Epithelial cell of esophagus (primary cell): ENCODE measurements at places on chromosomes 12 and 14.

- DNase-seq = peak; percentile 59
These were observed 549.2 kb downstream of the GALC start for GRCh38 chr14:87443787-87444186.

- DNase-seq = peak; percentile 60
These were observed 30.3 kb upstream of the STRAP start for GRCh38 chr12:15851919-15852318.

DNA sequence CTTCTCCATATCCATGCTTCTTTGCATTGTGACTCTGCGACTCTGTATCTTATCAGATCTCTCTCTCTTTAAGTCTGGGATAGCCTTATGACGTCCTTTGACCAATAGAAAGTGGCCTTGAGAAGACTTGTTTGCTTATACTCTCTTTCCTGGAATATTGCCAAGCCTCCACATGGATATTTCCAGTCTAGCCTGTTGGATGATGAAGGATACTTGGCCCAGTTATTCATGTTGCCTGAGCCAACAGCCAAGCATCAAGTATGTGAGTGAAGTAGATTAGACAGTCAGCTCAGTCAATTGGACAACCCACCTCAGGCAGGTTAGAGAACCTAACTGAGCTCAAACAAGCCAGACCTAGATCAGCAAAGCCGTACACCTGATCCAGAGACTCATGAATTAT, 864.2 kb upstream of the MGAT4C start:
- DNase-seq = peak; percentile 86

DNA sequence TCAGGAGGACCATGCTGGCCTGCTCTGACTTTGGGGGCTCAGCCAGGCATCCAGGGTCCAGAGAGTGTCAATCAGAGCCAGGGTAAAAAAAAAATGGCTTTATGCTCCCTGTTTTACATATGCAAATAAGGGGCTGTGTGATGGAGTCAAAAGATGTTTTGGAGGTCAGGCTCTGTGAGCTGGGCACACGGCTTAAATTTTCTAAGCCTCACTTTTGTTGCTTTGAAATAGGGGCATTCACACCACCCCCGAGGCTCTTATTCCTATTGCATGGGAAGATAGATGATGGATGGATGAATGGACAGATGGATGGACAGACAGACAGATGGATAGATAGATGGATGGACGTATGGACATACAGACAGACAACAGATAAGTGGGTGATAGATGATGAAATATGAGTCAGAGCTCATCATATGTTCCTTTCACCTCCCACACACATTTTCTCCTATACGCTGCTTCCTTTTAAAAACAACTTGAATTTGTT, 42.7 kb downstream of the RIN3 start:
- DNase-seq = peak; percentile 35

DNA sequence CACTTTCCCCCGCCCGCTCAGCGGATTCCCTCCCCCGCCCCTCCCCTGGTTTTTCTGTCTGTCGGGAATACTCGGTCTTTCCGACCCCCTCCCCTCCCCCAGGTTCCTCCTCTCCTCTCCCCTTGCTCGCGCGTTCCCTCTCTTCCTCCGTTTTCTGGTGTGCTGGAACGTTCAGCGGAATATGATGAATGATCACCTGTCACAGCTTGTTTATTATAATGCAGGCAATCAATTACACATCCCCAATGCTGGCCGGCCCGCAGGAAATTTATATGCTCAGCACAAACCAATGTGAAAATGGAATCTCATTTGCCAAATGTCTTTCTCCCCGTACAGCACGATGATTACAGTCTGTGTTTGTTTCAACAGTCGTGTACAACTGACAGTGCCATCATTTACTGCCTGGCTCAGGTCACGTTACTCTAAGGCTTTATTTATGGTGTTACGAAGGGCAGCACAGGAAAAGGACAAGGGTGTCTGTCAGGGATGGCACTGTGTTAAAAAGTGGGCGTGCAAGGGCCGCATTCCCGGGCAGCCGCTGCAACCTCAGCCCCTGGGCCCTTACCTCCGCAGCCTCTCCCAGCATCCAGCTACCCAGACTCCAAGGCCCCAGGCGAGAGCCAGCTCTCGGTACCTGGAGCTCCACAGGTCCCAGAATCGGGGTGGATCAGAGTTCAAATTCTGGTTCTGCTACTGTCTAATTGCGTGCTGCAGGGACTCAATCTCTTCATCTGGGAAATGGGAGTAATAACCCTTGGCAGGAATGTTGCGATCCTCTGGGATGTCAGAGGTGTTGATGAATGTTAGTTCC, 24.7 kb upstream of the MAP1LC3B2 start:
- DNase-seq = peak; percentile 51

DNA sequence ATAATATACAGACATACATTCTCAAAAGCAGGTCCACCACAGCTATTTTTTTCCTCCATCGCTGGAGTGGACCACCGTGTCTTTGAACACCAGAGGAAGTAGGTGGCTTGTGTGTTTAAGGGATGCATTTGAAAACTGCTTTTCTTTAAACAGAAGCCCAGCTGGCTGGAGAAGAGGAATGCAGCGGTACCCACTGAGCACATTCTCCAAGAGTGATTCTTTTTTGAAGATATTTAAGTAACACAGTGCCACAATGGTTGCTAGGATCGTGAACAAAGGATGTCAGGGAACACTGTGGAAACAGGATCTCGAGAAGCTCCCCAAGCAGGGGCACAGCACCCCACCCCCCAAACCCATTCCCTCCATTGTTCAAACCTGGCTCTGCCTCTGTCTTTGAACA, 286.6 kb upstream of the PWP1 start:
- no peak for DNase-seq

DNA sequence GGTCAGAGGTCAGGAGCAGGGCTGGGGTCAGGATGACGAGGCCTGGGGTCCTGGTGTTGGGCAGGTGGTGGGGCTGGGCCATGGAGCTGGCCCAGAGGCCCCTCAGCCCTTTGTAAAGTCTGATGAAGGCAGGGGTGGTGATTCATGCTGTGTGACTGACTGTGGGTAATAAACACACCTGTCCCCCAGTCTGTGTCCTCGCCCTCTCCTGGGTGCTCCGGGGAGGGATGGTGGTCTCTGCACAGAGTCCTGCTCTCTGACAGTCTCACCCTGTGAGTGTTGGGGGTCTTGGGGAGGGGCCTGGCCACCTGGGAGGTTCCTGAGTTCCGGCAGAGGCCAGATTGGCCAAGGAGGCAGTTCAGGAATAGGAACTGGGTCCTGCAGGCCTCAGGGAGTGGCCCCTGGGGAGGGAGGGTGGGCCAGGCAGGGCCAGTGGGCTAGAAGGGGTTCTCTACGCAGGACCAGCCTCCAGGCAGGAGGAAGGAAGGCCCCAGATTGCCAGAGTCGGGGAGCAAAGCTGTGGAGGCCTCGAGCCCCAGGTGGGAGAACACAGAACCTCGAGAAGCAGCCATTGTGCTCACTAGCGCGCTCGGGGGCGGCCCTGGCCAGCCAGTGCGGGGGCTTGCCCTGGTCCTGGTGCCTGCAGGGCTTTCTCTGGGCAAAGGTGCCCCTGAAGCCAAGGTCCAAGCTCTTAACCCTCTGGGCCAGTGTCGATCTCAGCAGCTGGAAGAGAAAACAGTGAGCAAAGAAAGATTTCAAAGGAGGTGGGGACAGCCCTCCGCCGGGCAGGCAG, 14.4 kb downstream of the ACADS start:
- DNase-seq = no peak

DNA sequence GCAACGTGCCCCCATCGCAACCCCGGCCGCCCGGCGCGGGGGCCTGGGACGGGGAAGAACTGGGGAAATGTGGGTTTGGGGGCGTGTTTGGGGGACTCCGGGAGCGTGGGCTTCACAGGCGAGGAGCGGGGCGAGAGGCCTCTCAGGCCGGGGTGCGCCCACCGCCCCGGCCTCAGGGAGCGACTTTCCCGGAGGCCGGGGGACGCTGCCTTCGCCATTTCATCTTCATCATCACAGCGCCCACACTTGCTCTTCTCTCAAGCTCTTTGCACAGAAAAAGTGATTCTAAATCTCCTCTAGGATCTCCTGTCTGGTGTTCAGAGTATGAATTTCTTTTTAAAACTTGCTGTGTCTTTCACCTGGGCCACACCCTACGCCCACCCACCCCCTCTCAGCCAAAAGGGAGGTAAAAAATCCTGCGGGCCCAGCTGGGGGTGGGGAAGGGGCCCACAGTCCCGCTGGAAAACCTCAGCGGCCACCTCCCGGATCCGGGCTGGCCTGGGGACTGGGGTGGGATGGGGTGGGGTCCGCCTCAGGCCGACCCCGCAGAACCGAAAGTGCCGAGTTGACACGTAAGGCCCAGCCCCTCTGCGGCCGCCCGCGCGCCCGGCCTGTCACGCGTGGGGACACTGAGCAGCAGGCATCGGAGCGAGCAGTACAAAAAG, 7.4 kb downstream of the CDKN1B start:
- no peak for DNase-seq

DNA sequence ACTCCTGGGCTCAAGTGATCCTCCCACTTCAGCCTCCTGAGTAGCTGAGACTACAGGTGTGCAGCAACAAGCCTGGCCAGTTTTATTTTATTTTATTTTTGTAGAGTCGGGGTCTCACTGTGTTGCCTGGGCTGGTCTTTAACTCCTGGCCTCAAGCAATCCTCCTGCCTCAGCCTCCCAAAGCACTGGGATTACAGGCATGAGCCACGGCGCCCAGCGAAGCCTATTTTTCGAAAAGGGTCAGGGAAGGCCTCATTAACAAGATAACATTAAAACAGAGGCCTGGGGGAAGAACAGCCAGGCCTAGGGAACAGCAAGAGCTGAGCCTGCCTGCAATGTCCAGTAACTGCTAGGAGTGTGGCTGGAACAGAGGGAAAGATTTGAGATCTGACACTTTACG, 36.1 kb upstream of the VRK1 start:
- no peak for DNase-seq

DNA sequence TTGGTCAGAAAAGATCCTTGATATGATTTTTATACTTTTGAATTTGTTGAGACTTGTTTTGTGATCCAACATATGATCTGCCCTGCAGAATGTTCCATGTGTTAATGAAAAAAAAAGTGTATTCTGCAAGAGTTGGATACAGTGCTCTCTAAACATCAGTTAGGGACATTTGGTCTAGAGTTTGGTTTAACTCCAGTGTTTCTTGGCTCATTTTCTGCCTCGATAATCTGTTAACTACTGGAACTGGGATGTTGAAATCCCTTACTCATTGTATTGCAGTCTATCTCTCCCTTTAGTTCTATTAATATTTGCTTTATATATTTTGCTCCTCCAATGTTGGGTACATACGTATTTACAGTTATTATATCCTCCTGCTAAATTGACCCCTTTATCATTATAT, 18.3 kb upstream of the TXNRD1 start:
- DNase-seq = no peak

- peak; percentile 92 for DNase-seq
These were observed 106.8 kb downstream of the ZFC3H1 start for GRCh38 chr12:71556875-71557274.

DNA sequence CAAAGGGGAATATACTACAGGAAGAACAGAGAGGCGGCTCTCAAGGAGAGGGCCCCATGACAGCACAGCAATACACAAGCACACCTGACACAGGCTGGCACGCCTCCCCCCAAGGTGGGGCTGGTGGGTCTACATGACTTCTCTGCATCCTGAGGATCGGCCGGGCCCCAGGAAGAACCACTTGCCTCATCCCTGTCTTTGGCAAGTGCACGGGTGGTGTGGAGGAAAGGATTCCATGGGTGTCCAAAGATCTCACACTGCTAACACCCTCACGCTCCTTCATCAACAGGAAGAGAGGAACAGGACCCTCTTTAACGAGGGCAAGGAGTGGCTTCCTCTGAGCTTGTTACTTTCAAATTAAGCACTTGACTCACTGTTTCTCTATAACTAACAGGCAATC, 7.3 kb downstream of the VAMP1 start:
- no peak for DNase-seq
